SK-N-DZ (cell line): ENCODE measurements at places on chromosomes 12 and 14.
A peak's percentile ranks its signal among the peaks of the same experiment; 100 is the strongest.

GRCh38 chr12:30696486-30696885 is 817 bp upstream of the IPO8 start:
- peak; percentile 16 for DNase-seq

DNA sequence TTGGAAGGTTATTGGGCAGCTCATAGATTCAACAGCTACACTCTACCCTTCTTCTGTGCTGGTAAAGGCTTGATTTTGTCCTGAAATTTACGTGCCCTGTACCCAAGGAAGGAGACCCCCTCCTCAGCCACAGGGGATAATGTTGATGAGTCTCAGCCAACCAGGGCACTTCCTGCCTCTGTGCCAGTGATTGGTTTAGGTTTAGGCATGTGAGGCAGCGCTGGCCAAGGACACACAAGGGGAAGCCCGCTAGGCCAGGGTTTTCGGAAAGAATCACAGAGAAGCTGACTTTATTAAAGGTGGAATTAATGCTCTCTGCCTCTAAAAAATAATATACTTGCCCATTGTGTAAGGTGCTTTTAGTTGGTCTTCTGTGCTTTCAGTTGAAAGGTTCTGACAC is 15.4 kb upstream of the CTDSP2 start:
- no peak for DNase-seq

GRCh38 chr12:115817389-115817788 is 460.1 kb downstream of the MED13L start:
- DNase-seq, result no peak

- DNase-seq, result no peak
Measured at GRCh38 chr14:75875958-75876357, 105.8 kb downstream of the TGFB3 start.

DNA sequence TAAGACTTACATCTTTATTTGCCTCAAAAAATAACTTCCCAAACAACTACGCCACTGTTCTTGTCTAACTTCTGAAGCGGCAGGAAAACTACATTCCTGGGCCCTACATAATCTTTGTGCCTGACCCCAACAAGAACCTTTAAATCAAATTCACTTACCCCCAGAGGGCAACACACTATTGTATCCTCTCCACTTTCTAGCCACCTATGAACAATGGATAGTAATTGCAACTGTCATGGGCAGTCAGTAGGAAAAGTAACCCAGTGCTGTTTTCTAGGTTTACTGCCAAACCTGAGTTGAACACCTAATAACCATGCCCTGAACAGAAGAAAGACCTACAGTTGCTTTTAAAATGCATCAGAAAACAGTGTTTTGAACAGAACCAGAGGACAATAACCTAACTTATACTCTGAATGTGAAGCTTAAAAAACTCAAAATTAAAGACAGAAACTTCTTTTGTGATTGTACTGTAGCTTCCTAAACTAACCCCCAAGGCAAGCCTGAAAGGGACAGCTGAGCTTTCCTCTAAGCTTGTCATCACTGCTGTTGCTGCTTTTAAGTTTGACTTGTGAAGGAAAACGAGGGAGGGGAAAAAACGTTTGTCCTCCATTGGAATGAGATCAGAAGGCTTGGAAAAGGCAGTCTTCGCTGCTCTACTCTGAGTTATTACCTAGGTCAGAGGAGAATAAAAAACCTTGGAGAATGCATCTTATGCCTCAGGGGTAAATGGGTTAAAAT is 195.7 kb downstream of the SOX5 start:
- DNase-seq, result no peak

DNA sequence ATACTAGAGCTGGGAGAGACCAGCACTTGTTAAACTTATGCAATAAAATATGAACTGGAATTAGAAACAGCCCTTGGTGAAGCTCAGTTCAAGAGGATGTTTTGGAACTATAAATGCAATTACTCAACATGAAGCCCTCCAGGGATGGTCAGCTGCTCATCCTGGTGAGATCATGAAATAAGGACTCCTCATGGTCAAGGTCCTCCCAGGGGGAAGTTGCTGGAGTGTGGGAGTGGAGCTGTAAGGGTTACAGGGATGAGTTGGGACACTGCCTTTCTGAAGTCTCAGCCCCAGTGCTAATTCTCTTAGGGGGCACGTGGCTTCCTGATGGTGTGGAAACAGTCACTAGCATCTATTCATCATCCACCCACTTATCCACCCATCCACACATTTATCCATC is 301.7 kb upstream of the SFSWAP start:
- no peak for DNase-seq
